T follicular helper cell (primary cell): ENCODE measurements at places on chromosomes 11 and 22.
A peak's percentile ranks its signal among the peaks of the same experiment; 100 is the strongest.

GRCh38 chr11:107405260-107405659 lies 52.4 kb downstream of the CWF19L2 start:
- no peak for DNase-seq

DNA sequence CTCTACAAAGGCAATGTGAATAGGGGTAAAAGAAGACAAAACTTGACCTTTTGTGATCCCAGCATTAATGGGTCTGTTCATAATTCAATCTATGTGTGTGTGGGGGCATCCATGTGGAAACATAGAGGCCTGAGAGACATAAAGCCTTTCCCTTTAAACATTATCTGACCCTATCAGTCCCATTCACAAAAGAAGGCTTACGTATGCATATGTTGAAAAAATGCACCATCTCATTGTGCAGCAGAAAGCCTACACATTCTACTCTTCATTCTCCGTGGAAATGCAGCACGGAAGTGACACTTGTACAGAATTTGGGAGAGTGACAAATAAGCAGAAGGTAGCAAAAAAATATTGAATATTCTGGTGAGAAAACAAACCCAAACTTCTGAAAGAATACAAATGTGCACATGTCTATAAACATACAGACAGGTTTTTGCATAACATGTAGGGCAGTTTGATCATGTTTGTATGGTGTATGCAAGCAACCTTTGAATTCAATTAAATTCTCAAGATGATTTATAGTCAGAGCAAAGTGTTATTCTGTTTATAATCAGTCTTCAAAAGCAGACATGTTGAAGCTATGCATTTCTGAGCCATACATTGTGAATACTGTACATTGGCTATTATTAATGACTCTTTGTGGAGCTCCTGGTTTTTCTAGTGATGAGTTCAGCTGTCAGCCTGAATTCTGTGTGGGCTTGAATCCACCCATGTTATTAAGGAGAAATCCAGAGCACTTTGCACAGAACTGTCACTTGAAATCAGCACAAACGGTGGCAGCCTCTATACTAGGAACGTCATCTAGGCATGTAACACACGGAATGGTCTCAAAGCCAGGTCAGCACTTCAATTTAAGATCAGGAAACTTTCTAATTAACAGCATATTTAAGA lies 236.8 kb downstream of the DCDC1 start:
- DNase-seq: no peak

GRCh38 chr11:19633276-19633675 lies 79.4 kb upstream of the NAV2 start:
- DNase-seq: no peak

GRCh38 chr22:40237788-40238424 lies 60.2 kb downstream of the TNRC6B start:
- no peak for DNase-seq

DNA sequence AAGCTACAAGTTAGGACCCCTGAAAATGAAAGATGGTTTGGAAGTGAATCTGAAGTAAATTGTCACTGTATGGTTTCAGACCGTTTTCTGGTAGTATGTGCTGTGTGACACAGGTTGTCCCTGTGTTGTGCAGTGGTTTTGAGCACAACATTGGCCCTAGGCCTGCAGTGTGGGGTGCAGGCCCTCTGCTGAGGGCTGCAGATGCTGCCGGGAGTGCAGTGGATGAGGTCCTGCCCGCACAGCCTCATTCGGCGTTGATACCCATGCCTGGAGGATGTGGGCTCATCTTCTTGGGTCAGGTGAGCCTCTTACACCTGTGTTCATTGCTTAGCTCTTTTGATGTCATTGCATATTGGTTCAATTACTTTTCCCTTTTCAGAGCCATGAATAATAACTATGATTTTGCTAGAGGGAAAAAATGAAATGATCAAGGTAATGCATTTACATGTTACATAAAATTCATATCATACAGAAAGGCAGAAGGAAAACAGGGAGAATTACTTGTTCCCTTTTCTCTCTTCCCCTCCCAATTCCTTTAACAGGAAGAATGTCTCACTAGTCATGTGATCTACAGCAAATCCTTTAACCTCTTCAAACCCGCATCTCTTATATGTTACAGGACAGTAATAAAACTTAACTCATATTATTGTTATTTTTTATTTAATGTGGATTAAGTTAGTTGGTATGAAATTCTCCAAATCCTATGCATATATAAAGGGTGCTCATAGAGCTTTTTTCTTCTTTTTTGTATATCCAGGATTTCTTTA lies 48.7 kb downstream of the PTPRJ start:
- DNase-seq: no peak

- DNase-seq: no peak
These were observed 111.7 kb downstream of the ADAMTS15 start for GRCh38 chr11:130560000-130560780.

DNA sequence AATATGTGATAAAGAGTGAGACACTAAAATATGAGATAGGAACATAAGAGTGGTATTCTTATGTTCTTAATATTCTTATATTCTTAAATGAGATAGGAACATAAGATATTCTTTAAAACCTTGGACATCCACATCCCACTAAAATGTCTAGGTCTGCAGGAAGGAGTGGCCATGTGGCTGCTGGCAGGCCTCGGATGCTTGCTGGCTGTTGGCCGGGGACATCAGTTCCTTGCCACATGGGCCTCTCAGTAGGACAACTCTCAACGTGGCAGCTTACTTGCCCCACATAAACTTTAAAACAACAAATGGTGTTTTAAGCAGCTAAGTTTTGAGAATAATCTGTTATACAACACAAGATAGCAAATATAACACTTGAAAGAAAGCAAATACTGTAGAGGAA lies 240.1 kb downstream of the CASP12 start:
- no peak for DNase-seq

DNA sequence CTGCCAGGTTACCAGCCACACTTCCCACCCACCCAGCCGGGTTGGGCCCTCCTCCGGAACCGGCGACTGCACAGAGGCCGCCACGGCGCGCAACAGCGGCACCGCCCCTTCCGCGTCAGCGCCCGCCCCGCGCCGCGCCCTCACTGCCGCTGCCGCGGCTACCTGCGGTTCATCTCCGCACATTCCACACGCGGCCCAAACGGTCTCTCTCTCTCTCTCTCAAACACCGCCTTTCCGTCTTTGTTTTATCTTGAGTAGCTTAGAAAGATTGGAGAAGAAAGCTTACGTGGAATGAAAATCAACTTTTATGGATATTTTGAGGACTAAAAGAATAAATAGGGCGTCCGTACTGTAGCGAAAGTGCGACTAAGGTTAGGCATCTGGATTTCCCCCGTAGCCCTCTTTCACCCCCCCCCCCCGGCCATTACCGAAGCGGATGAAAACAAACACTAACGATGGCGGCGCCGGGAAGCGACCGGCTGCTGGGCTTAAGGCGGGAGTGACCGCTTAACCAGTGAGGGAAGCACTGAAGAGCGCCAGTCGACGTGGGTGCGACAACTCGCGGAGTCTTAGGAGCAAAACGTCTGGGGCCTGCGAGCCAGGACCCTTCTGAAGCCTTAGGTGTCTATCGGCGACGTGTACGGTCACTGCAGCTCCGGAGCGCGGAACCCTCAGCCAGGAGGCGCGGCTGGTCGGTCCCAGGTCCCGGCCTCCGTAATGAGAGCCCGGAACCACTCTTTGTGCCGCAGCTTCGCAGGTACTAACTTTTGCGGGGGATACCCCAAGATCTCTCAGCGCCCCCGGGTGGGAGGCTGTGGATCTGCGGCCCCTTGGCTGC lies at the start of the genes ATG13 and HARBI1:
Gene ATG13 (plus strand): TSS at position 420 of the 838 bp plus-strand sequence. CDS start 26,739 bp downstream, outside the sequence.
Gene HARBI1 (minus strand): TSS at position 94 of the 838 bp plus-strand sequence. CDS start 990 bp downstream, outside the sequence.
- DNase-seq: peak; percentile 86

GRCh38 chr11:2271327-2272227 lies 1.2 kb upstream of the ASCL2 start:
- DNase-seq: no peak

DNA sequence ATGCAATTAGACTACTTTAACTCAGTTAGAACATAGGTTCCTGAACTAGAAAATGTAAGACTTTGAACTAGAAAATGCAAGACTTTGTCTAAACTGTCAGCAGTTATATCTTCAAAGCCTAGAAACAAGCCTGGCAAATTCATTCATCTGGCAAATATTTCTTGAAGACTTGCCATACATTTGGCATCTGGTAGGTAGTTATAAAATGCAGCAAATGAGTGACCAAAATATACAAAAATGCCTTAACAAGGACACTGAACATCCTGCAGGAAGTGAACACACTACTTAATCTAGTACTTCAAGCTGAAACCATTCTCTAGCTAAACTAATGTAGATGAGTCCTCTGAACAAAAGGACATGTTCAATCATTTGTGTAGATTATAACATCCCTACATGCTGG lies 84.7 kb upstream of the SCUBE2 start:
- DNase-seq: no peak

- no peak for DNase-seq
These were observed 146.0 kb downstream of the ATG16L2 start for GRCh38 chr11:72959998-72960731.

- DNase-seq: no peak
These were observed 23.1 kb downstream of the PIH1D2 start for GRCh38 chr11:112050721-112051120.

DNA sequence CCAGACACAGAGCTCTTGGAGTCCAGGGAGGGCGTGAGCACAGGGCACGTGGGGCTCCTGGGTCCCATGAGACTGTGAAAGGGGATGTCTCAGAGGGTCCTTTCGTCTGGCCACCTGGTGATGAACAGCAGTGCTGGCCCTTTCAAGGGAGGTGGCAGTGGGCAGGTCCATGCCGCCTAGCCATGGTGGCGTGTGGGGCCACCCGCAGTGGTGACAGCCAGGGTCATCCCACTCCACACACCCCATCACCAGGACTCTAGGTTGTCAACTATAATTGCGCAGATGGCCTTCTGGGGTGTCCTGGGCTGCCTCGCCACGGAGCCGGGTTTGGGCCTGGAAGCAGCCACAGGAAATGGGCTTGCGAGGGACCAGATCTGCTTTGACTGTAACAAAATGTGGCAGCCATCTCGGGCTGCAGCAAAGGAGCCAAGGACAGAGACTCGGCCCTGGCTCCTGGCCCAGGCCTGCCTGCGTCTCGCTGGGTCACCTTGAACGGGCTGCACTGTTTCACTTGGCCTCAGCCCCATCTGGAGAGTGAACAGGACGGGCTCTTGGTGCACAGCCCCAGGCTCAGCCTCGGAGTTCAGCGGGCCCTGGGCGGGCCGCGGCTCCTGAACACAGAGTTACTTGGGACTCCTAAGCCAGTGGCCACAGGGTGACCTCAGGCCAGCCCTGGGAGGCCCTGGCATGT lies 1350.5 kb downstream of the BRD1 start:
- no peak for DNase-seq

GRCh38 chr11:60265373-60266214 lies 14.9 kb upstream of the MS4A4A start:
- no peak for DNase-seq

GRCh38 chr11:133661846-133662245 lies 129.5 kb upstream of the OPCML start:
- DNase-seq: no peak

DNA sequence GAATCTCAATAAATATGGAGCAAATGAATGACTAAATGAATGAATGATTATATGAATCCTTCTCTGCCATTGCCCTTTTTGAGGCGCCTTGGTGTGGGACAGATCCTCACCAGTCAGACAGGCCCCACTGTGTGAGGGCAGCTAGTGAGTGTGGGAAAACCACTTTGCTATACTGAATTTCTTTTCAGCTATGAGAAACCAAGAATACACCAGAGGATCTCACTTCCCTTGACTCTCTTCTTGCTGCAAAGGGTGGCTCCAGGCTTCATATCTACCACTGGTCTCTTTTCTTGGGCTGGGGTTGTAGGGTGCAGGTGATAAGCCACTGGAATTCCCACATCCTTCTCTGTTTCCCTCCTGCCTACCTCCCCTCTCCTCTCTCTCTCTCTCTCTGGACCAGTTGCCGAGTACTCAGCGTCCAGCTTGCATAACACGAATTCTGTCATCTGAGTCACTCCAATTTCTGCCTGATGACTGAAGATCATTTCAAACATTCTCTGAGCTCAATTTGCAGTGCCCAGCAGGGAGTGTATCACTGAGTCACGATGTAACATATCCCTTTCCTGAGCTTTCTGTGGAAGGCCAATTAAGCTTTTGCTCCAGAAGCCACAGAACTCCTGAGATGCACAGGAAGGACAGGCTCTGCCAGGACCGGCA lies 304.3 kb upstream of the NCAM1 start:
- DNase-seq: no peak

GRCh38 chr11:93053864-93054263 lies 84.4 kb downstream of the MTNR1B start:
- no peak for DNase-seq

DNA sequence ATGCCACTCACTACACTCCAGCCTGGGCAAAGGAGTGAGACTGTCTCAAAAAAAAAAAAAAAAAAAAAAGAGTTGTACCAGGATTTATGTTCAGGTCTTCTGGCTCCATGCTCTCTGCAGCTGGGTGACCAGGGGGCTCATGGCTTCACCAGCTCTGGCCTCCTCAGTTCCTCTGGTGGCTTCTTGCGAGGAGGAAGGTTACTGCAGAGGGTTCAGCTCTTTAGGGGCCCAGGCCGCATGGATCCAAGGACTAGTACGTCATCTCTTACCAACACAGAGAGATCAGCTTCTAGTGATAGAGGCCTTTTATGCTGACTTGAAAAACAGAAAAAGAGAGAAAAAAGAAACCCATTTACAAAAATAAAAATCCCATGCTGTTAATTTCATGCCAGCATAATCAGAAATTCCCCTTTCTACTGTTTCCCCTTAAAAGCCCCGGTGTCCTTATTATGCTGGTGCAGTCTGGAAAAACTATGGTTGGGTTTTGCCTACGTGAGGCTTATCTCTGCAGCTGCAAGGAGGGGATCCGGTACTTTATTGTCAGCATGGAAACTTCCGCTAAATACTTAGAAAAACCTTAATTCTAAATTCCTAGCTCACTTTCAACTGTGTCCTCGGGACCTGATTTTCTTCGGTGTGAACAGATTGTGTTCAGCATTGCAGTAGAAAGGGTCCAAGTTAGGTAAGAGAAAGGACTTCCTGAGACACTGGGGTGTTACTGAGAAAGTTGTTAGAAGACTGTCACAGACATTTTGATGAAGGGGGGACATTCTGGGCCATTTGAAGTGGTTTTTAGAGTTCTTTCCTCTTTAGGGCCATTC lies 13.7 kb downstream of the ZBTB16 start:
- no peak for DNase-seq

GRCh38 chr11:125210066-125210465 lies 45.5 kb downstream of the PKNOX2 start:
- DNase-seq: no peak

DNA sequence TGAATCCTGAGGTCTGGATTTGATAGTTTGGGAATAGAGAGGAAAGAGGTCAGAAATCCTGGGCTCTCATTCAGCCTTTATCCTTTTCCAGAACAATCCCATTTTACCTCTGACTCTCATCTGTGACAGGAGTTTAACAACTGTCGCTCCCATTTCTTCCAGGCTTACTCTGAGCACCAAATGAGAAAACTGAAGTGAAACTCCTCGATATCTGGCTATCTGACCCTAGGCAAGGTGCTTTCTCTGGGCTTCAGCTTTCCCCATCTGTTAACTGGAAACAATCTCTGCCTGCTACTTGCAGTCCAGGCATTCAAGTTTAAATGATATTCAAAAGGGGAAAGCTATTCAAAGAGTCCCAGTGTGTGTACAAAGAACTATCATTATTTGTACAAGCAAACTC lies 50.1 kb downstream of the NRXN2 start:
- DNase-seq: no peak

- DNase-seq: no peak
These were observed 1.6 kb downstream of the GRAMD1B start for GRCh38 chr11:123431619-123432018.

GRCh38 chr11:5369789-5370188 lies 13.8 kb upstream of the OR51M1 start:
- no peak for DNase-seq

GRCh38 chr11:75582895-75583717 lies 21.1 kb downstream of the SERPINH1 start:
- DNase-seq: peak; percentile 12

GRCh38 chr11:120293038-120293800 lies 31.9 kb upstream of the TLCD5 start:
- DNase-seq: no peak

GRCh38 chr11:47389577-47390421 lies 11.5 kb upstream of the SPI1 start:
- no peak for DNase-seq
